ENCODE measurements at places on chromosomes 5 and 9.

GRCh38 chr9:94144394-94144793 lies 60.1 kb downstream of the PTPDC1 start:
- no peak for DNase-seq

DNA sequence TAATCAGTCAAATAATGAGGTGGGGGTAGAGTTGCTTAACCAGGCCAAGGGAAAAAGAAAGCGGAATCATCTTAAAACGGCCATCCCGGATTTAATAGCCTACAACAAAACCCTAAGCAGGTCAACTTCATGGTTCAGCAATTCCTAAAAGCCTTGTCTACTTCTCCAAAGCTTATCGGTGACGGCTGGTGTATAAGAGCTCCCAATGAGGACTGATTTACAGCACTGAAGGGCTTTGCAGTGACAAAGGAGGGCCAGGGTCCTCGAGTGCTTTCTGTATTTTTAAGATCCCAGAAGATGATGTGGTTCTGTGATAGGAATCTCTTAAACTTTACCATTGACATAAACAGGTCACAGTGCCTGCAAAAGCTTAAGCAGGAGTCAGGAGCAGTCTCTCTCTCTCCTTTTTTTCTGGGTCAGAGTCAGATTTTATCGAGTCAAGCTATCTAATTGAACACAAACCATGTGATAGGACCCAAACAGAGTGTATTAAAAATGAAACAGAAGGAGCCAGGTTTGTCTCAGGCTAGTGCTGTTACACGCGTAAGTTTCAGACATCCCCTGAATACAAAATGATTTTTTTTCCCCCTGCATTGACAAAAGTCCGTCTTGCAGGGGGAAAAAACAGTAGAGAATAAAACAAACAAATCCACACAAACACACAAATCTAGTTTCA lies 663.6 kb upstream of the ZNF608 start:
- no peak for DNase-seq

DNA sequence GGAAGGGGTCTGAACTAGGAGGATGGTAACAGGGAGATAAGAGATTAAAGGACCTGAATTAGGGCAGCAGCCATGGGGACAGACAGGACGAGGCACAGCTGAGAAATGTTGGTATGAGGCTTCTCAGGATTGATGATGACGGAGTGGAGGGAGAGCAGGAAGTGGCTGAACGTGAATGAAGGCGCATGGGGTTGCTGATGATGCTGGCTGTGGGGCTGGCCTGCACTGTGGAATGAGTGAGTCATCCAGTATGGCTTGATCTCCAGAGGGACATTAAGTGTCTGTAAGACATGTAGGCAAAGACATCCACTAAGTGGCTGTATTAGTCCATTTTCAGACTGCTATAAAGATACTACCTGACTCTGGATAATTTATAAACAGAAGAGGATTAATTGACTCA lies 256.4 kb downstream of the ICE1 start:
- DNase-seq: peak; percentile 87

- no peak for DNase-seq
These were observed 43.2 kb downstream of the SEMA4D start for GRCh38 chr9:89454498-89455355.

DNA sequence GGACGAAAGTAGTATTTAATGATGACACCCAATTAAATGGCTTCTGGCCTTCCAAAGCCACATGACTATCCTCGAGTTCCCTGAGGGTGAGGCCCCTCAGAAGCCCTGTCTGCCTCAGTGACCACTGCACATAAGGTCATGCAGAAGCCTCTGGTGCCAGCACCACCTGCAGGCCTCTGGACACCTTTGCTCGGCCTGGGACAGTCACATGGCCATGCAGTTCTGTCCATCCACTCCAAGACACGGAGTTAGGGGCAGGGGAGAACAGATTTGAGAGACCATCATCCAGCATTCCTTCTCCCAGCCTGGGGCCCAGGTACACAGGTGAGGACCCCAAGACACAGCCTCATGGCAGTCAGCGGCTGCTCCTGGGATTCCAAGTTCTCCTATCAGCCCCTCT lies 145.0 kb downstream of the ROR2 start:
- no peak for DNase-seq

DNA sequence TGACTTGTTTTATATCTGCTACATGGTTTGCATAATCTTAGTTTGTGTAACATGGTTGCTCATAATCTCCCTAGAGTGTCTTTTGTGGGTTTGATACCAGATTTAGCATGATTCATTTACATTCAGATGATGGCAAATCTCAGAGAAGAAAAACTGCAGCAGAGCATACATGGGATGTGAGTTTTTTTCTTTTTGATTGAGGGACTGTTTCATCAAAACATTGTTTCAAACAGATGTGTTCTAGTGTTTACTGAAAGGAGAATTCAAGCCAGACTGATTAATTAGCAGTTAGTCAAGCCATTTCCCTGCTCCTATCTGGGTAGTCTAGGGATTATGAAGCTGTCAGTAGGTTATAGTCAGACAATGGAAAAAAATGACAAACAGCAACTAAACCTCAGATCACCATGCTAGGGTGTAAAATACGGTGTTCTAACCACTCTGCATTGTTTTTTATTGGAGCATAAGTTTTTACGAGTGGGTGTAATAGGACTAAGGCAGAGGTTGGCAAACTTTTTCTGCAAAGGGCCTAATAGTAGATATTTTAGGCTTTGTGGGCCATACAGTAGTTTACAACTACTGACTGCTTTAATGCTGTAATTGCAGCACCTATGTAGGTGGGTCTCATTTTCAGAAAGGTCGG lies 10.5 kb upstream of the GDNF start:
- no peak for DNase-seq

DNA sequence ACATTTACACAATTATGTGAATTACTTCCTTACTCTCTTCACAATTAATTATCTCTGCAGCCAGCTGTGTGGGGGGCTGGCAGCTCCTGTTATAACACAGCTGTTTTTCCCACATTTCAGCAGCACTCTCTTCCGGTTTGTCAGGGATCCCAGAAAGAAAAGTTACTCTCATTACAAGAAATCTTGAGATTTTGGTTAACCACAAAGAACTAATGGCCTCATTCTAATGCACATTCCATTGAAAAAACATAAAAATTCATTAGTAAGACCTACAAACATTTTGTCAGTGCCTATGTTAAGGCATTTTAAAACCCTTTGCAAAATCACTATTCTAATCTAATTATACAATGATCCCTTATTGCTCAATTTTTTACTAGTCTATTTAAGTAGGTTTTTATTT lies 64.1 kb downstream of the PDE4D start:
- peak; percentile 57 for DNase-seq

DNA sequence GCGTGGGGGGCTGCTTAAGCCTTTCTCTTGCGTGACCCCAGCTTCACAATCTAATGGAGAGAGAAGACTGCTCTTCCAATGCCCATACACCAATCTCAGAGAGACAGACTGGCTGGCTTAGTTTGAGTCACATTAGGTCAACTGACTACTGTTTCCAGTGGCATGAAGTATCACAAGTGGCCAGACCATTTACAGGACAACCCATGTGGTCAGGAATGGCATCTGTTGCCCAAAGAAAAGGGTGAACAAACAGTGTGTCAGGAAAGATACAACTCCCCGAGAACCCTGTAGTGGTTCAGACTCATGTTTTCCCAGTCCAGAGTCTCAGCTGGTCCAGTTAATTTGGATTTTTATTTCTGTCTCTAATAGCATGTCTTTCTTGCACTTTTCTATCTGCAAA lies 177.4 kb upstream of the IL12B start:
- no peak for DNase-seq

DNA sequence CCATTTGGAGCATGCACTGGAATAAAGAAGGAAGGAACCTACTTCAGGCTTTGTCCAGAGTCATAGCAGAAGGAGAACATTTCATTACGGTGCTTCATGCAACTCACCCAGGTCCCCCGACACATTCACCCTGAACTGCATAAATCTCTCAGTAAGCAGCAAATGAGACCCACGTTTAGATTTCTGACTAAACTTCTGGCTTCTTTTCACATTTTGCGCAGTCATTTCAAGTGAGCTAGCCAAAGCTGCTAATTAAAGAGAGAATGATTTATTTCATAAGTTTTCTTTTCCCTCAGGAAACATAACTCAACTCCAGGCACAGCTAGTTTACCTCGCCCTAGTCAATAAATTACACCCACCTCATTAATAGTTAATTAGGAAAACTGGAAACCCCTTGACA lies 88.6 kb upstream of the GAS1 start:
- DNase-seq: no peak

- DNase-seq: no peak
These were observed 13.0 kb downstream of the APBA1 start for GRCh38 chr9:69658987-69659675.

DNA sequence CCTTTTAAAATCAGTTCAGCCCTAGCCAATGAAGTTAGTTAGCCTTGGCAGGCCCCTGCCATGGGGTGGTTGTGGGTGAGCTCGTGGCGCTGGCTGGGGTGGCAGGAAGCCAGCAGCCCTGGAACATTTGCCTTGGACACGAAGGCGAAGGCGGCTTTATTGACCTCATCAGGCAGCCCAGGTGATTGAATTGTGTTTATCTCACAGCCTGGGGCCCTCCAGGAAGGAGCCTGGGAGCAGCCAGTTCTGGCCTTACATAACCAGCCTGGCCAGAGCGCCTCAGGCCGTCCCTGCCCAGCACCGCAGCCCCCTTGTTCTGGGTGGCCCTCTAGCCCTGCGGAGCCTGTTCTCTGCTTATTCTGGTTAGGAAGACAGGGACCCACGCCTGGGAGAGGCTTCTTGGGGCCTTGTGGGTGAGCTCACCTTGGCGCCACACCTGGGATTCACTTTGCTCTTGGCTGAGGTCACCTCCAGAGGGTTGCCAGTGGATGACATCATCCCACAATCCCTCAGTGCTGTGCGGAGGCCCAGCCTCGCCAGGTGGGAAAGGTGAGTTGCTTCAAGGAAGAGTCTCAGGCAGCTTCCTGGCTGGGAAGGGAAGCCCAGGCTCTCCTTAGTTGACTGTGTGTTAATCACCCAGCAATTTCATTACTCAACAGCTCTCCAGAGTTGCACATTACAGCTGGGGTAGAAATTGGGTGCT lies 54.4 kb upstream of the RPL26L1 start:
- DNase-seq: no peak

DNA sequence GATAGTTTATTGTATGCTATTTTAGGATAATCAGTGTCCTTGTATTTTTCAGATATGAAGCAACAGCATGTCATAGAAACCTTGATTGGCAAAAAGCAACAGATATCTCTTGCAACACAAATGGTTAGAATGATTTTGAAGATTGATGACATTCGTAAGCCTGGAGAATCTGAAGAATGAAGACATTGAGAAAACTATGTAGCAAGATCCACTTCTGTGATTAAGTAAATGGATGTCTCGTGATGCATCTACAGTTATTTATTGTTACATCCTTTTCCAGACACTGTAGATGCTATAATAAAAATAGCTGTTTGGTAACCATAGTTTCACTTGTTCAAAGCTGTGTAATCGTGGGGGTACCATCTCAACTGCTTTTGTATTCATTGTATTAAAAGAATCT lies 14.5 kb downstream of the CCT5 start:
- no peak for DNase-seq

Measured in HT1080 (cell line).